ENCODE measurements at places on chromosomes 2 and 18.

DNA sequence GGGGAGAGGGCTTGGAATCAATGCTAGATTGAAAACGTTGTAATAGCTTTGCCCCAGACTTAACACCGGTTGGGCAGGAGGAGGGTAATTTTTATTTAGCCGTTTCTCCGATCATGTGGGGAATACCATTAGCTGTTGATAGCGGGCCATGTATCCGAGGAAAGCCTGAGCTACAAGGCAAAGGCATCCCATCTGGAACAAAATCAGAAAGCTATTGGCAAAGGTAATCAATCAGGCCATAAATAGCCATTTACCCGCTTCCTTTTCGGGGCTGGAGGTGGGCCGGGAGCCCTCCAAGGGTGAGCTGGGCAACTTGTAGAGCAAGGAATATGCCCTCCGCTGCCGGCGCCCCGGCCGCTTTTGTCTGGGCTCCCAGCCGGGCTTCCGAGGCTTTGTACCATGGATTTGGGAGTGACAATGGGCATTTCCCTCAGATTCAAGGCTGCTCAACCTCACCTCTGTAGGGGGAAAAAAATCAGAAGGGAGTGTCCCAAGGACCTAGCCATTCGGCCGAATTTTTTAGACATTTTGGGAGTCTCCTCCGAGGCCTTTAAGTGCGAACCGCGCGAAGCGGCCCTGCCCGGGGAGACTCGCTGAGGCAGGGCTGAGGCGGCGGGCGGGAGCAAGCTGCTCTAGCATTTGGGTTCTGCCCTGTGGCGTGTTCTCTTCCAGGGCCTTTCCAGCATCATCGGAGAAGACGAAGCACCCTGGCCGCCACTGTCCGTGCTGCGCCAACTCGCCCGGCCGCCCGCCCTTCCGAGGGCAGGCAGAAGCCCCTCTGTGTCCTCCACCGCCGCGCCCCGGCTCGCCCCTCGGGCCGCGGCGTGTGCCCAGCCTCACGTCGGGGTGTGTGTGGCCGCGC is 1.1 kb upstream of the HOXD9 start:
- DNase-seq = no peak

DNA sequence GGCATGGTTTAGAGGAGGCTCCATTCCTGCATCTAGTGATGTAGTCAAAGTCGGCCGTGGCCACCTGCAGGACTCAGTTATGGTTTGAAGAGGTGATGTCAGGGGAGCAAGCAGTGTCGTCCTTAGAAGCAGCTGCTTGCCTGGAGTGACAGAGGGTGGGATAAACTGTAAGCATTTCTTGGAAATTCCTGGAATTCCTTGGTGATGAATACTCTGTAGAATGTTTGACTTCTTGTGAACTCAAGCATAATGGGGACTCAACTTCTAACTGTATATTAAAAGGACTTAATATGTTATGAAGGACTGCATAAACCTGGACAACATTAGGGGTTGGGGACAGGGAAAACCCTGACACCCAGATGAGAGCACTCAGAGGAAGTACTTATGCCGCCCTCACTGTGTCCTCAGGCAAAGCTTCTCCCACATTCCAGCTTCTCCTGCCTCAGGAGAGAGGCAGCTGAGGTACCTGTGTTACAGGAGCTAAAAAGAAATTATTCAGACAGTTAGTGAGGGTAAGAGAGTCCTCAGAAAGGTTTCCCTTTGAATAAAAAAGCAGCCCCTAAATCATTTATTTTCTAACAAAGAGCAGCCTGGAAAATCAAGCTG is 459.9 kb upstream of the CELF4 start:
- DNase-seq = no peak

GRCh38 chr2:21281791-21282514 is 158.2 kb downstream of the TDRD15 start:
- DNase-seq = no peak

- DNase-seq = peak; percentile 49
Observed at GRCh38 chr2:202116691-202117090, 43.6 kb downstream of the KIAA2012 start.

GRCh38 chr2:219186754-219187456 is 8.8 kb downstream of the RETREG2 start:
- DNase-seq = no peak

DNA sequence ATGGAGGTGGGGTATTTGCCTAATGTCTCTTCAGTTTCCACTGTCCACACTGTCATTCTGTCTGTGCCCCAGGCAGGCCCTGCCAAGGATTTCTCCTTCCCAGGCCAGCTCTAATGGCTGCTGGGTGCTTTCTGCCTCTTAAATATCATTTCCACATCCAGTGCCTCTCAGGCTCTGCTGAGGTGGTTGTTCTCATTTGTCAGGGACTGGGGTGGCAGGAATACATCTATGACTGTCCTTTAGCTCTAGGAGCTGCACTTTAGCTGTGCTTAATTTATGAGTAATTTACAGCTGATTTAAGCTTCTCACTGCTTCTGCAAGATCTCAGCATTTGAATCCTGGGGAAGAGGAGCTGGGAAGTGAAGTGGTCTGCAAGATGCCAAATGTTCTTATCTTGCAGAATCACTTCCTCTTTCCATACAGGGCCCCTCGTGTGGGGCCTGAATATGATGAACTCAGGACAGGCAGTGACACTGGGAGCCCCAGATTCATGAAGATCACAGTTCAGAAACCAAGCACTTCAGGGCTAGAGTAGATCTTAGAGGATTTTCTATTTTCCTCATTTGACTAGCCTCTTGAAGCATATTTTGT is 150.2 kb downstream of the FSHR start:
- no peak for DNase-seq

DNA sequence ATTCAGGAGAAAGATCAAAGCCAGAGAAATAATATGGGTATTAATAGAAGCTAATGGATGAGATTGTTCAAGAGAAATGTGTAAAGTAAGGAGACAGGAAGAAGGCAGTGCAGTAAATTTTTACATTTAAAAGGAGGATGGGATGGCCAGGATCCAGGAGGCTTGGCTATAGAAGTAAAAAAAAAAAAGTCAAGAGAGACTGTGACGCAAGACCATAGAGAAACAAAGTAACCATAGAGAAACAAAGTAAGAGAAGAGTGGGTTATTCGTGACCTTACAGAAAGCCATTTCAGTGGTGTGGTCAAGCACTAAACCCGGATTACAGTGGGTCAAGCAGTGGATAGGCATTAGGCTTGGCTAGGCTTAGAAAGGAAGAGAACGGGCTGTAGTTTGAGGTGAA is 10.5 kb upstream of the FAM171B start:
- DNase-seq = no peak

GRCh38 chr2:225120186-225120585 is 77.9 kb upstream of the DOCK10 start:
- DNase-seq = peak; percentile 73

- DNase-seq = no peak
Observed at GRCh38 chr2:111666160-111666559, 217.8 kb downstream of the ANAPC1 start.

- DNase-seq = no peak
Observed at GRCh38 chr2:11404376-11405073, 60.1 kb upstream of the ROCK2 start.

DNA sequence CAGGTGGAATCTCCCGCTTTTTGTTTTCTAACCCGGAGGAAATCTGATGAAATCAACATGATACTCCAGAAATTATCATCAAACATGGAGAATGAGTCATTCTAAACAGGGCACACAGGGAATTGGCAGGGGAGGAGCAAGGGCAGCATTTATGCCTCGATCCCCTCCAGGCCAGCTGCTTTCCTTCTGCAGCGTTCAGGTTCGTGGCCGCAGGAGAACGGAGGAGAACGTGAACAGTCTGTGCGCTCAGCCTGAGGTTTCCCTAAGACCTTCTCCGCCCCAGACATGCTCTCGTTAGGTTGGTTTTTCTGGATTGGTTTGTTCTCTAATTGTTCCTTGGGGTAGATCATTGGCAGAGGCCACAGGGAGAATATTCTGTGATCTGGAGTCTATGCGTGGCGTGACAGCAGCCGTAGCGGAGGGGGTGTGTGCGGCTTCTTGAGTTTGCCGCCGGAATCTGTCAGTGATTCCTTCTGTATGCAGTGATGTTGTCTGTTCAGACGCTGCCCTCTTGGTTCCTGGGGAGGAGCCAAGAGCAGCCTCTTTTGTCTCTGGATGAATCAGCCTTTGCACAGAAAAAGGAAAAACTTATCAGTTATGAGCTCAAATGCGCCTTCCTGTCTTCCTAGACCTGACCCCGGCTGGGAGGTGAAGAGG is 75.9 kb downstream of the SH3BP4 start:
- peak; percentile 59 for DNase-seq

DNA sequence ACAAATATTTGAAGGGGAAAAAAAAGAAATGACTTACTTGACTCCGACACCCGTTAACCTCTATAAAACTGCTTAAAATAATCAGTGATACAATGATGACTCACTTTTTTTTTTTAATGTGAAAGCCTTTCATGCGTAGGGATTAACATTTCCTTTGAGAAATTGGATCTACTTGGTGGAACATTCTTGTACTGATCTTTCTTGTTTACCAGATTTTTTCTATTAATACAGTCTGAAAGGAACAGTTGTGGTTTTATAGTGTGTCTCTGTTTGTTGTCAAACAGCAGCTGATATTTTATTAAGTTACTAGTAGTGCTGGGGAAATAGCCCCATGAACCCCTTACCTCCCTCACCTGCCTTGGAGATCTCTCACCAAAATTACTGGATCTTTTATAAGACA is 40.2 kb upstream of the NEB start:
- peak; percentile 47 for DNase-seq

DNA sequence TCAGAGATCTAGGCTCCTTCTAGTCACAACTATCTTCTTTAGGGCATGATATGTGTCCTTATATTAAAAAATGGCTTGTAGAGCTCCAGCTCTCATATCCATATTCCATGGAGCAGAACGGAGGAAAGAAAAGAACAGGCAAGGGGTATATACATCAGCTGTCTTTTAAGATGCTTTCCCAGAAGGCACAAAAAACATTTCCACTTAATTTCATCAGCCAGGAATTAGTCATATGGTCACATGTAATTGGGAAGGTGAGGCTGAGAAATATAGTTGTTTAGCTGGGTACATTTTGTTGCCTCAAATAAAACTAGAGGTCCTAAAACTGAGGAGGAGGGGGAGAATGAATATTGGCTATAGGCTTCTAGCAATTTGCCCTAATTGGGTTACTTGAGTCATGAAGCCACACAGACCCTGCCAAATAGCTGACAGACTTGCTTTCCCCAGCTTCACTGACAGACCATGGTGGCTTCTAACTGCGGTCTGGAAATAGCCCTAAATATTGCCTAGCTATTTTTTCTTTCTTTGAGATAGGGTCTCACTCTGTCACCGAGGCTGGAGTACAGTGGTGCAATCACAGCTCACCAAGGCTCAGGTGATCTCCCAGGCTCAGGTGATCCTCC is 20.0 kb downstream of the MAIP1 start:
- peak; percentile 29 for DNase-seq

DNA sequence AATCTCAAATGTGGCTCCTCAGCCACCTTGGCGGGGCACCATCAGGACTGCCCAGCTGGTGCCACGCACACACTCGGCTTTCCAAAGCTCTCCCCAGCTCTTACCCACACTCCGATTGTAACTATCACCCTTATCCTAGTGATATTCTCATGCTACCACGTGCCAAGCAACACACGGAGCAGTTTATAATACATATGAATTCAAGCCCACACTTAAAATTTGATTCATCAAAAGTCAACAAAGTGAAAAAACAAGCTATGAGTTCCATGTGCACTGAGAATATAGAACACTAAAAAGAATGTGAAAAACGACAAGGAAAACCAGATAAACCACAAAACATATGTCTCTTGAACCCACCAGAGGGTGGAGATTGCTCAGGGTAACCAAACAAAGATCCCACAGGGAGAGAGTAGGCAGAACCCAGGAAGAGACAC is 31.6 kb downstream of the LONRF2 start:
- no peak for DNase-seq

- DNase-seq = peak; percentile 13
Observed at GRCh38 chr2:88307817-88308216, 137.7 kb downstream of the THNSL2 start.

DNA sequence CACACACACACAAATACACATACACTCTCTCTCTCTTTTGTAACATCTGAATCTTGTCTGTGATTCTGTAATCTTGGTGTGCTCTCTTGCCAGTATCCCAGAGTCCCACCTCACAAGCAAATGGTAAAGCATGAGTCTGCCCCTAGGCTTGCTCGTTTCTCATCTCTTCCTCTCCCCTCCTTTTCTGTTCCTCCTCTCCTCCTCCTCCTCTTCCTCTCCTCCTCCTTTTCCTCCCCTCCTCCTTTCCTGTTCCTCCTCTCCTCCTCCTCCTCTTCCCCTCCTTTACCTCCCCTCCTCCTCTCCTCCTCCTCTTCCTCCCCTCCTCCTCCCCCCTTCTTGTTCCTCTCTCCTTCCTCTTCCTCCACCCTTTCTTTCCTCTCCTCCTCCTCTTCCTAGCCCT is 59.0 kb downstream of the TNFRSF11A start:
- DNase-seq = no peak

DNA sequence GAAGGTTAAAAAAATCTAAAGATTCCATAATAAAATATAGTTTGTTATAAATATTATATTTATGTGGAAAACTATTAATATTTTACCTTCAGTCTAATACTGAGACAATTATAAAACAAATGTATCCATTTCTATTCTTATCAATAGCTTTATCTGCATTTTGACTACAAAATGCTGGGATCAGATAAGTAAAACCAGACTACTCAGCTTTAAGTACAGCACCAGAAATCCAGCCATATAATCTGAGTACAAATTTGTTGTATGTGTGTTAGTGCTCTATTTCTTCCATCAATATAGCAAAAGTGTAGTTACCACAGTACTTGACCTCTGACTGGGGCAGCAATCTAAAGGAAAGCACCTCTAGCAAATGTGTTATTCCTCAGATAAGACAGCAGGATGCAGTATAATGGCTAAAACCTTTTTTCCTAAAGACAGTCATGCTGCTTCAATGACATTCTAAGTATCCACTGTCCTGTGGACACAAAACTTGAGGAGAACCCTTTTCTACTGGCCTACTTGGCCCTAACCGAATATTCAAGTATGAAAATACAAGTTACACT is 68.1 kb downstream of the OLA1 start:
- peak; percentile 9 for DNase-seq

DNA sequence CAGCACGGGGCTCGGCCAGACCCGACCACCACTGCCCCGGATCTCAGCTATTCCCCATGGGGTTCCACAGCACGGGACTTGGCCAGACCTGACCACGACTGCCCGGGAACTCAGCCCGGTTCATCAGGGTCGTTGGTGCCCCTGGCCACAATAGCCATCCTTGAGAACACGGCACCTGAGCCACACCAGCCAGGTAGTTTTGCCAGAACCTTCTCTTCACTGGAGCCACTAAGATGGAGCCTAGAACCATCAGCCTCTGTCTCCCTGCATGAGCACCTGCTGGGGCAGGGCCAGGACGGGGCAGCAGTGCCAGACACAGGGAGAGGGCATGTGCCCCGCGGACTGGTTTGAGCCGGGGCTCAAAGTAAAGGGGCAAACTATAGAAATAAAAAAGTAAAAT is 11.4 kb upstream of the KCNG2 start:
- DNase-seq = no peak

Measured in EL (cell line).